ENCODE measurements at places on chromosomes 13 and 19.

GRCh38 chr19:15268192-15268927 is 36.1 kb upstream of the EPHX3 start:
- no peak for DNase-seq

DNA sequence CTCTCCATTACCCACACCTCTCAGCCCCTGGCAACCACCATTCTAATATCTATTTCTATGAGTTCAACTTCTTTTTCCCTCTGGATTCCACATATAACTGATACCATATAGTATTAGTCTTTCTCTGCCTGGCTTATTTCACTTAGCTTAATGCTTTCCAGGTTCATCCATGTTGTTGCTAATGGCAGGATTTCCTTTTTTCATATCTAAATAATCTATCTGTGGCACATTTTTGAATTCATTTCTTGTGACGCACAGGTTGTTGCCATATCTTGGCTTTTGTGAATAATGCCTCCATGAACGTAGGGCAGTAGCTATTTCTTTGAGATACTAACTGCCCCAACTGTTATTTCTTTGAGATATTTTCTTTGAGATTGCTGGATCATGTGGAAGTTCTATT is 235.6 kb downstream of the SPRY2 start:
- DNase-seq, result no peak

GRCh38 chr19:14562660-14563589 is 8.9 kb downstream of the NDUFB7 start:
- DNase-seq, result no peak

DNA sequence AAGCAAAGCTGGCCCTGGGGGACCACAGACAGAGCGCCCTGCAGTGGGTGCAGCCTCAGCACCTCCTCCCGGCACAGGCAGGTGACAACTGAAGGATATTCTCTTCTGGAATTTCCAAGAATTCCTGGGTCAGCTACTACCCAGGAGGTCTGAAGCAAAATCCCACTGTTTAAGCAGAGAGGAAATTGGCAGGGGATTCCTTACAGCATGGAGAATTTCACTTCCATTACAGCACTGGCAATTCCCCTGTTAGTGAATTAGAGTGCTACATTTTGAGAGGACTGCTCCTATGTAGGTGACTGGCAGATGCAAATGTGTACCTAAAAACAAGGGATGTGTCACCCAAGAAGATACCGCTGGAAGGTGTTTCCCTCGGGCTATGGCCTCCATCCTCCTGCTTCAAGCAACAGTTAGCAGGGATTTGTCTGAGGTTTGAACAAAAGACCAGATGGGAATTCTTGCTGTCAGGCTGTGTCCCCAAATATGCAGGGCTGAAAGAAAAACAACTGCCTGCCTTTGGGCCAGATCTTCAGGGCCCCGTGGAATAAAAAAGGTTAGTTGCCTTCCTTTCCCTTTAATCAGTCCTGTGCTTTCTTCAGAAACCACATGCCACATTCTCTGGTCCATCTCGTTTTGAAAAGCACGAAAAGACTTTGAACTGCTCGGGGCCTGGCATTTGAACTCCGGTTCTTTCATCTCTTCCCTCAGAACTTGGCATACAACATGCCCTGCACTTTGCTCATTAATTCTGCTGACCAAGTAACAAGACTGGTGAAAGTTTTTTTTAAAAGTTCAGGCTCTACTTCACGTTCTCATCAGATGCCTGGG is 296.4 kb downstream of the DNAJC15 start:
- no peak for DNase-seq

GRCh38 chr19:10321874-10322835 is 6.3 kb upstream of the FDX2 start:
- DNase-seq, result no peak

DNA sequence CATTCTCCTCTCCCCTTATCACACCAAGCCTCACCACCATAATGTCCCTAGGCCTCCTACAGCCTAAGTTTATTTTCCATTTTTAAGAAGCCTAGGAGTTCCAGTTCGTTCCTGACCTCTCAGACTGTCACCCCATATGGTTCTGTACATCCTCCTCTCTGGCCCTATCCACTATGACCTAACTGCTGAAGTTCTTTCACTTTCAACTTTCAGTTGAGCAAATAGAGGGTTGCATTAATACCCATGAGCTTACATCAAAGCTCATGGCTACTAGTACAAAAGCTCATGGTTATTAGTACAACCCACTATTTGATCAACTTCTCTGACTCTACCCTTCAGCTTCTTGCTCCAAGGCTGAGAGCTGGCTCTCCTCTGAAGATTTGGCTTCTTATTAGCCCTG is 72.9 kb downstream of the FGF14 start:
- no peak for DNase-seq

DNA sequence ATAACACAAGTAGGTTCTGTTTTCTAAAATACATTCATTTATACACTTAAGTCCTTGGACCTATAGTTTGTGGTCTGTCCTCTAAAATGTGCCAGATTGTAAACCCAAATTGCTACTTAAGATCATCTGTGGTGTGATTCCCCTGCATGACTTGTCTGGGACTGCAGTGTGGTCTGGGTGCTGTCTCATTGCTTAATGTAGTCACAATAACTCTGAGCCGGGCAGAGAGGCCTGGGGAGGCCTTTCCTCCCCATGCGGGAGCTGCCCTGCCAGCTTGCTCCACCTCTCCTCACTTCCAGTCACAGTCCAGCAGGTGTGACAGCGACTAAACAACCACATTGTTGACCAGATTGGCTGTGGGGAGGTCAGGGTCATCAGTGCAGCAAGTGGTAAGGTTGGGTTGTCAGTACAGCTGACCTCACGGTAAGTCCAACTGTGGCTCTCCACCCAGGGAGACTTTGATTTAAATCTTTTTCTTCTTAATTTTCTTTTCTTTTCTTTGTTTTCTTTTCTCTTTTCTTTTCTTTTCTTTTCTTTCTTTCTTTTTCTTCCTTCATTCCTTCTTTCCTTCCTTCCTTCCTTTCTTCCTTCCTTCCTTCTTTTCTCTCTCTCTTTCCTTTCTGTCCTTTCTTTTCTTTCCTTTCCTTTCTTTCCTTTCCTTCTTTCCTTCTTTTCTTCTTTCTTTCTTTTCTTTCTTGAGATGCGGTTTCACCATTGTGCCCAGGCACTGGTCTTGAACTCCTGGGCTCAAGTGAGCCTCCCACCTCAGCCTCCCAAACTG is 4.4 kb upstream of the TUBA3C start:
- no peak for DNase-seq

- no peak for DNase-seq
Measured at GRCh38 chr13:102875256-102875655, 29.4 kb downstream of the ERCC5 start.

DNA sequence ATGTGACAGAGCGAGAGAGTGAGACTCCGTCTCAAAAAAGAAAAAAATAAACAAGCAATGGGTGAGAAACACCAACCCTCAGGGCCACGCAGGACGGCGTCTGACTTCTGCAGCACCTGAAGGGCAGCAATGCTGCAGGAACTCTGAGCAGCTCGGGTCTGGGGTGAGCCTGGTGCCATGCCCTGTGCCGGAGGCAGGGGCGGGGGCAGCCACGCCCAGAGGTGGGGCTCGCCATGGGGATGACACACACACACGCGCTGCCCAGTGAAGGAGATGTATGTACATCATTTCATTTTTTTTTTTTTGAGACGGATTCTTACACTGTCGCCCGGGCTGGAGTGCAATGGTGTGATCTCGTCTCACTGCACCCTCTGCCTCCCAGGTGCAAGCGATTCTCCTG is 24.3 kb downstream of the GPX4 start:
- no peak for DNase-seq

GRCh38 chr13:112132619-112133018 is 65.7 kb downstream of the SOX1 start:
- no peak for DNase-seq

- DNase-seq, result no peak
Measured at GRCh38 chr13:108816375-108816774, 187.0 kb downstream of the MYO16 start.

DNA sequence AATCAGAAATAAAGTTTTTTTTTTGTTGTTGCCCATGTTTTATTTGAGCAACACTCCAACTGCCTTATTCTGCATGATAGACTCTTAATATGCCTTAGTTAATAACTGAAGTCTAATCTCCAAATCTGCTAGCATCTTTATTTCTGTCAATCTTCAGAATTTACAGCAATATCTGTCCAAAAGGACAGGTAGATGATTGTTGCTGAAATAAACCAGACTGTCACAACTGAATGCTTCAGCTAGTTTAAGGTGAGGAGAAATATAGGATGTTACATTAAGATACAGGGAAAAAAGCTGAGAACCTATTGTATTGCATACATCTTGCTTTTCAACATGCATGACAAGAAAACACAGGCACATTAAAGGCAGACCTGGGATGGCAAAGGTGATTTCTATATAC is 204.3 kb downstream of the SLITRK1 start:
- no peak for DNase-seq

GRCh38 chr19:38031423-38031770 is 124.4 kb downstream of the SIPA1L3 start:
- no peak for DNase-seq

Measured in activated T-helper 2 cell treated with anti-CD3 and anti-CD28 coated beads, Interferon-gamma antibody, Interleukin-2, Interleukin-4, amounts not matched to agents 10 μg/mL and 5 μg/mL and 100 μg/mL, durations not matched to agents 14 hours and 24 hours and 36 hours (primary cell).